Cardiac fibroblast (primary cell): ENCODE measurements at places on chromosomes 1 and 21.
A peak's percentile ranks its signal among the peaks of the same experiment; 100 is the strongest.

GRCh38 chr1:161185732-161186311, 8.5 kb upstream of the B4GALT3 start:
- DNase-seq = no peak

GRCh38 chr1:19322481-19322880, 10.4 kb downstream of the SLC66A1 start:
- DNase-seq = no peak

GRCh38 chr1:213266983-213267772, 216.1 kb downstream of the RPS6KC1 start:
- no peak for DNase-seq

DNA sequence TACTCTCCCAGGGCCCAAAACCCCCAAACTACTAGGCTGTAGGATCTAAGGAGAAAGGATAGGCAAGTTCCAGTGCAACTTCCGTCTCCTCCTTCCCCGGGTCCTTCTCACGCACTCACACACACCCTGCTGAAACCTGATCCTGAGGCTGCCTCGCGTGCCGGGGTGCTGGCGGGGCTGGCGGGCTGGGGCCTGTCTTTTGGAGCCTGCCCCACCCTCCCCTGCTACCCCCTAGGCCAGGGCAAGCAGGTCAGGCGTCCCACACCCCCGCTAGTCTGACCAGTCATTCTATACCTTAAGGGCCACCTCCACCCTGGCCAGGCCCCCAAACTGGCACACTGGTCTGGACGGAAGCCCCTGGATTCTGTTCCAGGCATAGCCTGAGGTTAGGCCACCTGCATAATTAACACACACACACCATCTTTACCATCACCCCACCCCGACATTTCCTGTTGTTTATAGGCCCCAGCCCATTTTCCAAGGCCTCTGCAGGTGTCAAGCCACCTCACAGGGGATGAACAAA, 48.3 kb upstream of the ARTN start:
- DNase-seq = no peak

DNA sequence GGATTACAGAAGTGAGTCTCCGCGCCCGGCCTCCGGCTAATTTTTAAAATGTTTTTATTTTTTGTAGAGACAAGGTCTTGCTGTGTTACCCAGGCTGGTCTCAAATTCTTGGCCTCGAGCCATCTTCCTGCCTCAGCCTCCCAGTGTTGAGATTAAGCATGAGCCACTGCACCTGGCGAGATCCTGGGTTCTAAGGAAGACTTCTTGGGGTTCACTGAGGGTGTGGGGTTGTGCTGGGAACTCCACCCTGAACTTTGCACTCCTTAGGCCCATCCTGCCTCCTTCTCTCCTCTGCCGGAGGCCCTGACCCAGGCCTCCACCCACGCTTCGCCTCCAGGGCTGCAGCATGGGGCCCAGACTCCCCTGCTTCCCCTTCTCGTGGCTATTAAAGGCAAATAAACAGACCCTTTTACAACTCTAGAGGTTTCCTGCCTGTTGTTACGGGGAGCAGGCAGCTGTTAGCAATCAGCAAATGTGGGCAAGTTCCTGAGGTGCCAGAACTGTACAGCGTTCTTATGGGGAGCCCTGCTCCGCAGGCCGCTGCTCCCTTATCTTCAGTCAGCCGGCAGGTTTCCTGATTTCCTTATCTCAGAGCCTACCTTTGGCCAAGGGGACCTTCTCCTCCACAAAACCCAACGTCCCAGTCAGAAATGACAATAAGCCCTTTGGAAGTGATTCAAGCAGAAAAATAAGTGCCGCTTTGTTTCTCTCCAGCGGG, 41.0 kb upstream of the LIN9 start:
- DNase-seq = peak; percentile 36

DNA sequence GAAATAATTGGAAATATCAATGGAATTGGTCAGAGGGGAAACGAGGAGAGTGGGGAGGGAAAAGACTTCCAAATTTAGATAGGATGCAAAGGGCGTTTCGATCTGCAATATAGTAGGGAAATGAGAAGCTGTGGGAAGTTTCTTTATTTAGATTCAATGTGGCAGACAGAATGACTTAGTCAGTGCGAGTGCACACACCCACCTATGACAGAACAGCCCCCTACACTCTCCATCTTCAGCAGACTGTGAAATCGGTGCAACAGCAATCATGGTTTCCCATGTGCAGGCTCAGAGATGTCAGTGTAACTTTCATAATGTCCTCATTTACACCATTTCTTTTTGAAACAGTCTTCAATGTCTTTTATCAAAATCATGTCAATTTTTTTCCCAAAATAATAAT, 46.0 kb downstream of the DIP2A start:
- DNase-seq = no peak

DNA sequence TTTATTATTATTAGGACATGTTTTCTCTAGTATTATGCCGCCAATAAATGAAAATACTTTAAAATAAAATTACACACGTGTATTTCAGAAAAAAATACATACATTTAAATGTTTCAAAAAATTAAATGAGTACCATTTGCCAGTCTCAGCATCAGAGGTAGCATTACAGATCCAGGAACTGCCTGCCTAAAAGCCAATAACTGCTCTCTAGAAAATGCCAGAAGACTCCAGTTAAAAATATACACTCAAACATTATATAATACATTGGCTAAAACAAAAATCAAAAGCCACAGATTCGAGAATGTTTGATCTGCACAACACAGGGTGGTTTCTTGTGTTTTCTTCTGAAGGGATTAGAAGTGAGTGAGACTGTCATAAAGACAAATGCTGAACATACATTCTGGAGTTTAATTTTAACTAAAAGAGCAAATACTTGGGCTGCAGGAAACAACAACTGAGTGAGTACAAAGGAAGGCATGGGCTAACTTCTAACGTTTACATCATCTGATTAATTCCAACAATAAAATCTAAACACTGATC, 105.5 kb downstream of the RERE start:
- no peak for DNase-seq

- DNase-seq = no peak
Measured at GRCh38 chr1:116226017-116226416, 114.8 kb downstream of the MAB21L3 start.

- DNase-seq = no peak
Measured at GRCh38 chr1:206004826-206005225, 1.6 kb upstream of the RAB7B start.

GRCh38 chr21:34639882-34640788, 25.2 kb upstream of the RCAN1 start:
- peak; percentile 11 for DNase-seq

GRCh38 chr21:33127154-33127867, 57.4 kb downstream of the OLIG1 start:
- peak; percentile 66 for DNase-seq

DNA sequence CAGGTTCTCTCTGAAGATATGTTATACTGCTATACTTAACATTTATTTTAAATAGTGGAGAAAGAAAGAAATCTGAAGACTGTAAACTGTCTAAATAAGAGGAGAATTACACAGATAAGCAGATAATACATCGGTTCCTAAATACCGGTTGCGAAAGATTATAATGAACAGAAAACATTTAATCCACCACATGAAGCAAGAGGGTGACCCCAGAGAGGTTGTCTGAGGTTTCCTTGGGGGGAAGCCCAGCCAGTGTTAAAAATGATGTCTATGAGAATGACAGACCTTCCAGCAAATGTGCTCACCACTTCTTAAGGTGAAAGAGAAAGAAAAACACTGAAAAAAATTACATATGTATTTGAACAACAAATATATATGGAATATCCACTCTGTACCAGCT, 356.4 kb upstream of the KAZN start:
- peak; percentile 38 for DNase-seq

DNA sequence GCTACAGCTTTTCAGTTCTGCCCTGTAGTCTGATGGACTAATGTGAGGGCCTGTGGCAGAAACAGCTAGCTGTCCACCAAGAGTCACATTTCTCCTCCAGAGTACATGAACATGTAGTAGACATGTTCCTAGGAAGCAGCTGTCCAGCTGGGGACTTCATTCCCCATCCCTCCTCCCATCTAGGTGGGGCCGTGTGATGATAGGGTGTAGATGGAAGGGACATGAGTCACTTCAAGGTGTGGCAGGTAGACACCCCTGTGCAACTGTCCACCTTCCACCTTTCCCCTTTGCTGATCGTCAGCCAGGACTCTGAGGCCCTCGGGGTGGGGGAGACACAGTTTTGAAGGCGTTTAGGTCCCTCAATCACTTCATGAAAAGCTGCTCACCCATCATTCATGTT, 3.6 kb upstream of the RD3 start:
- no peak for DNase-seq

GRCh38 chr1:183242556-183242955, 56.5 kb downstream of the LAMC2 start:
- DNase-seq = peak; percentile 51

- no peak for DNase-seq
Measured at GRCh38 chr1:203103216-203103615, 17.4 kb upstream of the MYOG start.

DNA sequence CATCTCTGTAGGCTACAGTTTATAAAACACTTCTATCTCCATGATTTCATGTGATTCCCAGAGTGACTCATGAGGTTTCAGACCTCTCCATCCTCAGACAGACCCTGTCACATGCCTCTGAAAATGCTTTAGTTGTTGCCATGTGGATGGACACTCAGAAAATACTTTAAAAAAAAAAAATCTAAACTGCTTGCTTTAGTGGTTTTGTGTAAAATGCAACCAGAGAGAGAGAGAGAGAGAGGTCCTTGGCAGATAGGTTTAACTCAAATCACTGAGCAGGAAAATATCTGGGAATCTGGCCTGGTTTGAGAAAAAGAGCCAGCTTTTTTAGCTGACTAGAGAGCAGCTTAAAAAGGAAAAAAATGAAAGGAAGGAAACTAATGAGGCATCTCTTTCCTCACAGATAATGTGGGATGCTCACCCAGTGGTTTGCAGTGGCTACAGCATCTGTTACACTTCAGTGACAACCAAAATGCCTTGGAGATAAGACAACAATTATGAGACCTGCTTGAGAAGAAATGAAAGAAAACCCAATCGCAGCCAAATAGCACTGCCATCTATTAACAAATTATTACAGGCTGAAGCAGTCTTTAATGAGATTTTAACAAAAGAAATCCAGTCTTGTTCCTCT, 54.6 kb upstream of the SYT14 start:
- DNase-seq = peak; percentile 74

DNA sequence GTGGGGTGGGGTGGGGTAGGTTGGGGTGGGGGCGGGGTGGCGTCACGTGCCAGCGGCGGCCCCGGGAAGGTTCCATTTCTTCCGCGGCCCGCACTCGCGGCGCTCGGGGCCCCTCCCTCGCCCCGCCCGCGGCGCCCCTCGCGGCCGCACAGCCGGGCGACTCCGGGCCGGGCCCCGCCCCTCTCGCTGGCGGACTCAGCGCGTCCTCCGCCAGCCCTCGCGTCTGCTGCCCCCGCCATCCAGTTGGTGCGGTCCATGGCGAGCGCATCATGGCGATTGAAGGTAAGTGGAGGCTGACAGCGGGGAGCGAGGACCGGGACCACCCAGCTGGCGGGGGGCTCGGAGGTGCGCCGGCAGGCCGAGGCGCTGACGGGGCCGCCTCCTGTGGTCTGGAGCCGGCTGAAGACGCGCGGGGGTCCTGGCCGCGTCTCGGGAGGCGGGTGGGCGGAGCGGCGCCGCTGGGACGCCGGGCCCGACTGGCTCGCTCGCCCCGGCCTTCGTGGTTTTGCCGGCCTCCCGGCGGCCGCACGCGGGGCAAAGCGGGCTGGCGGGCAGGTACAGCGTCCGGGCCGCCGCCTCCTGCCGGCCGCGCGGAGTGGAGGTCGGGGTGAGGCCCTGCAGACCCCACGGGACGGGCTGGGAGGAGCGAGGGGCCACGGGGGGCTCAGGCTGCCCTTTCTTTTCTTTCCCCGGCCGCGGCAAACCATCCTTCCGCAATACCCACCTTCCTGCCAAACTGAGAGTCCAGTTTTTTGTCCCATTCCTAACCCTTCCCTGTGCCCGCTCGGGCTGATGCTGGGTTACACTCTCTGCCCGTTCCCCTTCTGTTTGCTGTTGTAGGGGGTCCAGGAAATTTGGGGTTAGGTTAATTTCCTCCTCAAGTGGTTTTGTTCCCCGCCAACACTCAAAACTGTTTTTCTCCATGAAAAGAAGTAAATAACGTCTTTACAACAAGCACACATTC, at the start of gene SYT14:
Gene SYT14 (plus strand): TSS at position 222 of the 964 bp plus-strand sequence. CDS start 48 bp downstream, at position 270.
- DNase-seq = peak; percentile 64

- no peak for DNase-seq
Measured at GRCh38 chr1:91221017-91221416, 183.6 kb downstream of the HFM1 start.

GRCh38 chr1:49166031-49166430, 389.3 kb upstream of the BEND5 start:
- DNase-seq = no peak

- DNase-seq = no peak
Measured at GRCh38 chr1:178625695-178626094, 99.3 kb upstream of the RALGPS2 start.

DNA sequence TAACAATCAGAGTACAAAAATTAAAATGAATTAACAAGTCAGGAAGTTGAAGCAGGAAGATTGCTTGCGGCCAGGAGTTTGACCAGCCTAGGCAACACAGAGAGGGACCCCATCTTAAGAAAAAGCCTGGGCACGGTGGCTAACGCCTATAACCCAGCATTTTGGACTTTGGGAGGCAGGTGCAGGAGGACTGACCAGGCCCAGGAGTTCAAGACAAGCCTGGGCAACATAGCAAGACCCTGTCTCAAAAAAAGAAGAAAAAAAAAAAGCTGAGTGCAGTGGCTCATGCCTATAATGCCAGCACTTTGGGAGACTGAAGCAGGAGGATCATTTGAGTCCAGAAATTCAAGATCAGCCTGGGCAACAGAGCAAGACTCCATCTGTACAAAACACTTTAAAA, 38.5 kb downstream of the TESK2 start:
- DNase-seq = no peak

DNA sequence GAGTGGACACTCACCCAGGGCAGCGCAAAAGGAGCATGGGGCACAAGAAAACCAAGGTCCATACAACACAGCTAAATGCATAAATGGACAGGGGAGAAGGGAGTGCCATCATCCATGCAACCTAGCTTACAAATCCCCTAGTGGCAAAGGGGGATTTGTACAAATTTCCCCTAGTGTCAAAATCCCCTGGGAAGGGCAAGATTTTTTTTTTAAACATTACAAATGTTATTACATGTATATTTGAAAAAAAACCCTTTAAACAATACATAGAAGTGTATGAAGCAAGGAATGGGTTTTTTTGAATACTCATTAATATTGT, 89.6 kb upstream of the IVNS1ABP start:
- no peak for DNase-seq

GRCh38 chr1:225474439-225474985, 46.7 kb upstream of the LBR start:
- no peak for DNase-seq

GRCh38 chr1:45499415-45499769, 481 bp downstream of the CCDC163 start:
- DNase-seq = no peak

DNA sequence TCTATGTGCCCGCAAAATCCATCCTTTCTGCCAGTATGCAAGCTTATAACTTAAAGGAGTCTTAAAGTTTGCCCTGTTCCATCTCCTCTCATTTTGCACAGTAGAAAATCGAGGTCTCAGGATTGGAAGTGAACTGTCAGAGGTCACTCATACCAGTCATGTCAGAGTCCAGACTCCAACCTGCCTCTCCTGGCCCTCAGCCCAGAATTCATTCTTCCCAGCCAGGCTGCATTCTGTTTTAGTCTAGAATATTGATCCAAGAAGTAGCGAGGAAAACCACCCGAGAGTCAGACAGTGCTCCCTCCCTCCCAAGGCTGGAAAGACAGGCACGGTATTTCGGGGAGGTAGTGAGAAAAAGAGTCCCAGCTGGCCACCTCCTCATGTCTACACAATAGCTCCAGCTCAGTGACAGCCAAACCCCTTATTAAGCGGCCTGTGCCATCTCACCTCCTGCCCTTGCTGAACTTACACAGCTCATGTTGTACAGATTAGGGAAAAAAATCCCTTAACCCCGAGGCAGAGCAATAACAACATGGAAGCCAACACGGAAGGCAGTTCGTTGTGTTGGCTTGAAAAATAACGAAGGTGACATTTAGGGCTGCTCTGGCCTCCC, 89.4 kb downstream of the OMA1 start:
- DNase-seq = no peak
